ENCODE measurements at places on chromosomes 11 and 22.

- no peak for DNase-seq
Observed at GRCh38 chr22:18985780-18986179, 49.7 kb upstream of the PRODH start.

DNA sequence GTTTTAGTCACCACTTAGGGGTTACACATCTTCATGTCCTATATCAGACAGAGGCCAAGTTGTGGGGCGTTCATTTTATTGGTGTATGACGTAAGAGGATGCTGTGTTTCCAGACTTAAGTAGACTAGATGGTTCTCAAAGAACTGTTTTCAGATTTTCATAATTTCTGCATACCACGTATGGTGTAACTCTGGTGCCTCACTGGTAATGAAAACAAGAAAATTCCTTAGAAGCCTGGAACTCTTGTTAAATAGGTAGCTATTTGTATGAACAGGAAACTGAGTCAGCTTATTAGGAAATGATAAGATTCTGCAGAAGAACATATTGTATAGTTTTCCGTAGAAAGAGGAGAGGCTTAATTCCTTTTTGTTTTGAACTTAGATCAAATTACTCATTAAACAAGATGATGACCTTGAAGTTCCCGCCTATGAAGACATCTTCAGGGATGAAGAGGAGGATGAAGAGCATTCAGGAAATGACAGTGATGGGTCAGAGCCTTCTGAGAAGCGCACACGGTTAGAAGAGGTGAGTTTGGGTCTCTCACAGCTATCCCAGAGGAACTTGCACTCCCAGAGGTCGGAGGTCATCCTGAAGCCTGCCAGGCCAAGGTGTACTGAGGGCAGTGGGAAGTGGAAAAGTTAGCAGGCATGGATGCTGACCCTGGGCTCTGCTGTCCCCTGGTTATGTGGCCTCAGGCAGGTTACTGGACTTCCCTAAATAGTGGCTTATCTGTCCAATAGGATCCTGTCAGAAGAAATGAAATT is 3.9 kb downstream of the CDC45 start:
- DNase-seq = no peak

DNA sequence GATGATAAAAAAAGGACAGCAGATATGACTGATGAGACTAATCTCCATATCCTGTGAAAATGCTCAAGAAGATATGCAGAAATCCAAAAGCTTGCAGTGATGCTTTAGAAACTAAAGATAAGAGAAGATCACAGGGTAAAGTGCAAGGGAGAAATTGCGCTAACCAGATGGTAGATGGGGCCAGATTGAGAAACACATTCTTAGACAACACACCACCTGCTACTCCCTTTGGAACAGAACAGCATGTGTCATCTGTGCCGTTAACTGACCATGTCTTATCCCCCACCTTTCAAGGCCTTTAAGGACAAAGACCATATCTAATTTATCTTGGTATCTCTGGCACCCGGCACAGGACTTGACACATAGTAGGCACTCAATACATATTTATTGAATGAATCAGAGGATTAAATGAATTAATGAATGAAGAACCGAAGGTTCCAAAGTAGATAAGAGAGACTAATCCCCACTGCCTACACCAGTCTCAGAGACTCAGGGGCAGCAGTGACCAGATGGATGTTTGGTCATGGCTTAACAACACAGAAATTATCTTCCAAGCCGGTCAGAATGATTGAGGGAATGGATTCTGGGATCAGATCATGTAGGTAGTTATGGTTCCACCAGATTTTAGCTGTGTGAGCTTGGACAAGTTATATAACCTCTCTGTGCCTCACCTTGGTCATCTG is 12.3 kb upstream of the P2RY2 start:
- no peak for DNase-seq

- no peak for DNase-seq
Observed at GRCh38 chr11:18590571-18590970, 2.0 kb upstream of the UEVLD start.

DNA sequence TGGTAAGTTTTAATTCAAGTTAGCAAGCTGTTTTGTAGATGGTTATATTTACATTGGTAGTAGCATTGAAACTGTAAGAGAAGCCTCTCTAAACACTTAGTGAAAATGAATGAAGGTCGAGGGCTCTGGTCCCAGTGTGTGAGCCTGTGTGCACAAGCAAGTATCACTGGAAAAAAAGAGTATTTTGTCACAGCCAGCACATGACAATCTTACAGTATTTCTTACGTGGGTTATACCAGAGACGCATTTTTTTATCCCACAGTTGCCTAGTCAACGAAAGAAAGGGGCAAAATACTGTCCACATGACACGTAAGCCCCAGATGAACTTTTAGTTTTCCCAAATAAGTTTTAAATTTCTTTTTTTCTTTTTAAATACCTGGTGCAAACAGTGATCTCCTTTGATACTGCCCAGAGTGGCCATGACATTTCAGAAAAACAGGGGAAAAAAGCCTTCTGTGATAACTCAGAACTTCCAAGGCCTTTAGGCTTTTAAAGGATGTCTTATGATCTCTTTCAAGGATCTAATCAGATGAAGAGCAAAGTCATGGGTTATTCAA is 23.5 kb downstream of the RAB38 start:
- no peak for DNase-seq

DNA sequence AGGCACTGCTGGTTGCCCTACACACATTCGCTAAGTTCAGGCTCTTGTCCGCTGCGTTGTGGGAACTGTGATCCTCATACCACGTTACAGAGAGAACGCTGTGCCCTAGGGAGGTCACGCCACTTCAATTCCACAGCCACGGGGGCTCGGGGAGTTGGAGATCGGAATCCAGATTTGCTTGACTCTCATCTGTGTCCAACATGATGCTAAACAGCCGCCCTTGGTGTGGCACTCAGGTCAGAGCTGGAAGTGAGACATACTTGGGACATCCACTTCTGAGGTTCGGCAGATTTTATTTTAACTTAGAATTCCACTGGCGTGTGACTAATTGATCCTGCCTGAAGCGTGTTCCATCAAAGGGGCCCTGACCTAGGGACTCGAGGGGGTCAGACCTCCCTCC is 41.7 kb downstream of the RIBC2 start:
- DNase-seq = no peak

DNA sequence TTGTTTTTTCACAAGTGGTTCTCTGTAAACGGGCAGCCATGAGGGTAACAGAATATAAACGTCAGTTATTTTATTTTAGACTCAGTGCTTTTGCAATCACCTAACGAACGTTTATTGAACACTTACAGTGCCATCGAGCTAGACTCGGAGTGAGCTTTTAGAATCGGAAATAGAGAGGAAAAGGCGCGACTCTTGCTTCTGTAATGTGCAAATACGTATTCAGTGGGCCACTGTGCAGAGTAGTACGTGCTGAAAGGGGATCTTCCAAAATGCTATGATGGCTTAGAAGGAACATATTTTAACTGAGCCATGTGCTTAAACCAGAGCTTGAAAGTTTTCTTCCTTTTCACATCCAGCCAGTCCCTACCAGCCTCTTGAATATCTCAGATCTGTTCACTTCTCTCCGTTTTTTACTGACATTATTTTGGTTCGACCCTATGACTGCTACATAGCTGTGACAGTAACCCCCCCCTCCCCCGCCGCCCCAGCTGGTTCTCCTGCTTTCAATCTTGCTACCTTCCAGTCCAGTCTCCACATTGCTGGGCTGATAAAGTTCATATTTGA is 468 bp downstream of the DDIAS start:
- DNase-seq = no peak
